Right ventricle myocardium superior (tissue), 1 donor: ENCODE measurements at places on chromosomes 7 and 10.

- DNase-seq, result no peak
Observed at GRCh38 chr10:16866541-16867275, 49.5 kb upstream of the RSU1 start.

- no peak for DNase-seq
Observed at GRCh38 chr10:49631975-49632374, 18.1 kb downstream of the CHAT start.

DNA sequence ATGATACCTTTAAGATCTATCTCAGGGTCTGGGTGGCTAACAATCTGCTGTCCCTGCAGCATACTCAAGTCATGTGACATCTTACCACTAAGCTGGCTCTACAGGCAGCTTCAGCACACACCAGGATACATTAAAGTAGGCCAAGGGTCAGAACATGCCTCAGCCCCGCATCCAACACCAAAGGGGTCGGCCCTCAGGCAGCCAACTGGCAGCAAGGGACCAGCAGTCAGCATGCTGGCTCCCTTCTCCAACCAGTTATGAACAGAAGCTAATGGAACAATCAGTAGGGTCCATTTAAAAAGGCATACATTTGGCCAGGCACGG is 37.1 kb downstream of the FAM53B start:
- no peak for DNase-seq

- no peak for DNase-seq
Observed at GRCh38 chr7:279821-280220, 10.1 kb upstream of the FOXL3 start.

GRCh38 chr7:65800890-65801341 is 72.0 kb upstream of the VKORC1L1 start:
- no peak for DNase-seq

DNA sequence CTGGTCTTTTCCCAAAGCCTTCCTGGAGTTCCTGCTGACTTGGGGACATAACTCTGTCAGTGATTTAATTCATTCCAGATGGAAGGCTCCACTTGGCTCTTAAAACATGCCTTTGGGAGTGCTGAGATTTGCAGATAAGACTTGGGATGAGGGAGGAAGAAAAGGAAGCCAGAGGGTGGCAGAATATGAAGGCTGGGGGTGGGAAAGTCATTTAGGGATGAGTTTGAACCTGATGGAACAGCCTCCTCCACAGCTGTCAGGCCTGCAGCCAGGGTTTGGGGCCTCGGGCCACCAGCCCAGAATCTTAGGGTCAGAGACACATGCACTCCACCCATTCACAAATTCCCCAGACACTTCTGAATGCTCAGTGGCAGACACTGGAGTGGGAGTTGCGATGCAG is 28.4 kb upstream of the EIF5AL1 start:
- DNase-seq, result peak; percentile 85

- DNase-seq, result no peak
Observed at GRCh38 chr7:5605775-5606634, 175.5 kb downstream of the RNF216 start.

- DNase-seq, result peak; percentile 79
Observed at GRCh38 chr10:14478604-14479003, 147.9 kb upstream of the FRMD4A start.

GRCh38 chr10:7593063-7593462 is 73.7 kb downstream of the ITIH5 start:
- DNase-seq, result peak; percentile 74

GRCh38 chr10:85039311-85039710 is 710.9 kb downstream of the CCSER2 start:
- DNase-seq, result no peak

GRCh38 chr10:89403043-89403442 is 10.6 kb downstream of the IFIT1 start:
- DNase-seq, result no peak

DNA sequence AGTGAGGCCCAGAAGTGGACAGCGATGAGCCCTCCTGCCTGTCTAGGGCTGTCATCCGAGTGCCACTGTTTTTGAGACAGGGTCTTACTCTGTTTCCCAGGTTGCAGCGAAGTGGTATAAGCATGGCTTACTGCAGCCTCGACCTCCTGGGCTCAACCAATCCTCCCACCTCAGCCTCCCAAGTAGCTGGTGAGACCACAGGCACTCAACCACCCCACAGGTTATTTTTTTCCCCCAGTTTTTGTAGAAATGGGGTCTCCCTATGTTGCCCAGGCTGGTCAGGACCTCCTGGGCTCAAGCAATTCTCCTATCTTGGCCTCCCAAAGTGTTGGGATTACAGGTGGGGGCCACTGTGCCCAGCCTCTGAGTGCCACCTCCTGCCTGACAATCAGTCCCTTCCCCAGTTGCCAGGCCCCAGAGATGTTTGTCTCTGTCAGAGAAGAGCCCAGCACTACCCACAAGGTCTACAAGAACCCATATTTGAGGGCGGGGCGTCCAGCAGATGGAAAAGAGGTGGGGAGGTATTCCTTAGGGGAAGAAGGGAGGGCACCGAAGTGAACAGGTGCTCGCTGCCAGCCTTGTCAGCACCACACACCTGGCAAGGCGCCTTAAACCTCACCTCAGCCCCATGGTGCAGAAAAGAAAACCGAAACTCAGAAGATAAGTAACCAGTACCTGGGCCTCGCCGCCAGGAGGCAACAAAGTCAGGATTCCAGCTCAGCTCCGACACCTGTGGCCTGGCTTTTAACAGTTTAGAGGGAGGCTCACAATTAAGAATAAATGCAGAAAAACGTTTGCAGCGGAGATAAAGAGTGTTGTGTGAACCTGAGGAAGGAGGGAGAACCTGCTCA is 77.4 kb upstream of the ANLN start:
- no peak for DNase-seq

GRCh38 chr10:6537770-6538169 is 42.3 kb downstream of the PRKCQ start:
- DNase-seq, result peak; percentile 56
